Calu3 (cell line): ENCODE measurements at places on chromosomes 5 and 9.

- peak; percentile 14 for DNase-seq
These were observed 174.9 kb upstream of the MVB12B start for GRCh38 chr9:126151686-126152134.

- no peak for DNase-seq
These were observed 181.5 kb downstream of the OLFM1 start for GRCh38 chr9:135268981-135269380.

DNA sequence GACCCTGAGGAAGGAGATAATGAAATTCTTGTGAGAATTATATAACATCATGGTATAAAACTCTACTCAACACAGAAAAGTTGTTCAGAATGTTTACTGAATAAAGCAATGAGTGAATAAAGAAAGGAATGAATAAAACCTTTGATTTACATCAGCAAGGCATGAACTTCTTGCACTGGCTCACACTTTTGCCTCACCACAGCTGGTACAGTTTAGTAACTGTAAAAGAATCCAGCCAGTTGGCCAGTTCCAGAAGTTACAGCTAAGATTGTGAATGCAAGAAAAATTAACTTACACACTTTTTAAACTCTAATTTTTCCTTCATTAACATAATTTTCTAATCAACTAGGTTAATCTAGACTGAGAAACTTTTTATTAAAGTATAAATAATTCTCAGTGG is 490.9 kb downstream of the NFIB start:
- no peak for DNase-seq

- DNase-seq, result no peak
These were observed 13.9 kb upstream of the UBE2QL1 start for GRCh38 chr5:6434731-6435130.

DNA sequence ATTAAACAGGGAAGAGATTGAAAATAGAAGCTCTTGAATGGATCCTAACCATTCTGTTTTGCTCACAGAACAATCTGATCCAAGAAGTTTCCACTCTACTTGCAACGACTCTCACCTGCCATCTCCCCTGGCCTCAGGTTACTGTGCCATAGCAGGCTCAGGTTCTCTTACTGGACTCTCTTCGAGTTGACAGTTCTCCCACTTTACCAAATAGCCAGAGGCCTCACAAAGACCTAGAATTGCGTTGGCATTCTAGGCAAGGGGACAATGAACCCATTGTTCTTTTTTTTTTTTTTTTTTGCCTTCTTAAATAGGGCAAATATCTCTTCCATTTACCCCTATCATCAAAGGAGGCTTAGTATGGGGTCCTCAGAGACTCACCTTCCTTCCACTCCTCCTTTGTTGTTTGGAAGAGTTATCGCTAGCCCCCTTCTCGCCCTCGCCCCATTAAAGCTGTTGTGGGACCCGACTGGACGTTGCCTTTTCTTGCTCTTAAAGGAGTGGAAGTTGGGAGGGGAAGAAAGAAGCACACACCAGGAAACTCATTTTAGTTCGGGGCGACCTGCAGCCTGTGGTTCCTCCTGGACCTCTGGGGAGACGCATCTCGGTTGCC is 688 bp upstream of the PLPPR1 start:
- DNase-seq, result no peak

- no peak for DNase-seq
These were observed 173.9 kb downstream of the AOPEP start for GRCh38 chr9:94900222-94901018.

DNA sequence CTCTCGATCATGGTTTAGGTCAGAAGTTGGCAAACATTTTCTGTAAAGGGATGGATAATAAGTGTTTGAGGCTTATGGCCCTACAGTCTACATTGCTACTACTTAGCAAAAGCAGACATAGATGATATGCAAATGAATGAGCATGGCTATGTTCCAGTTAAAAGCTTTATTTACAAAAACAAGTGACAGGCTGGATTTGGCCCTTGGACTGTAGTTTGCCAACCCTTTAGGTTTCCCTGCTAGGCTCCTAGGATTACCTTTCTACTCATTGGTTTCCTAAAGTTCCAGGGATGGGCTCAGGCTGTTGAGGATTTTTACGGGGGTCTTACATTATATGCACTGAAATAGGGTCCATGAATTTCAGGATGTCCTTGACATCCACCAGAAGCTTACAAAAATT is 57.5 kb downstream of the GPR21 start:
- DNase-seq, result no peak

- no peak for DNase-seq
These were observed 3.2 kb downstream of the TOR4A start for GRCh38 chr9:137280474-137281344.

- peak; percentile 44 for DNase-seq
These were observed 120.6 kb downstream of the SEMA6A start for GRCh38 chr5:116453988-116454411.

DNA sequence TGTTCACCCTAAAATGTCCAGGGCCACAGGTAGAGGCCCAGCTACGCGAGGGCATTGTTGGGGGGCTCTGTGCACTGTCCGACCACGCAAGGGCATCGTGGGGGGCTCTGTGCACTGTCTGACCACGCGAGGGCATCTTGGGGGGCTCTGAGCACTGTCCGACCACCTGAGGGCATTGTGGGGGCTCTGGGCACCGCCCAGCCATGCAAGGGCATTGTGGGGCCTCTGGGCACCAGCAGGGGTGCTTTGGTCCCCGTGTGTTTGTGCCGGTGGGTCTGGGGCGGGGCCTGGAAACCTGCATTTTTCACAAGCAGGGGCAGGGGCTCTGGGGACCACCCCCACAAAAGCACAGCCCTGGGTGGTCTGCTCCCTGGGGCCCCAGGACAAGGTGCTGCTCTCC is 41.5 kb upstream of the RXRA start:
- no peak for DNase-seq

- DNase-seq, result no peak
These were observed 381 bp downstream of the NR2F1 start for GRCh38 chr5:93583439-93583767.

GRCh38 chr9:98236901-98237487 is 18.5 kb downstream of the TBC1D2 start:
- no peak for DNase-seq

DNA sequence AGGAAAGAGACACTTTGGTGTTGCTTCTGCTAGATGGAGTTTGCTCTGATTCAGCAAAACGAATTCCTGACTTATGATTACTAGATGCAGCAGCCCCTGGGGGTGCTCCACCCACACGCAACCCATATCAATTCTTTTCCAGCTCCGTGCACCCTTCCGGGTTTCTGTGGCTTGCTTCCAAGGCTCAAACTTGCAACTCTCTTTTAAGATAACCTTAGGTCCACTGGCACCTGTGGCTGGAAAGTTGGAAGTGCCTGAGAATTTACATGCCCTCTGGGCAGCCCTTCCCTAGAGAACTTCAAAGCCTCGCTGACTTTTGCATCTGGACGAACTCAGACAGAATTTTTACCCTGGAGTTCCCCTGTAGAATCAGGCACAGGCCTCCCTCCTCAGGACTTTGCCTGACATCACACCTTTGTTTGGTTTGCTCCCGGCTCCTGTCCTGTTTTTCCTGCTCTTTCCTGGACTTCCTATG is 224.9 kb downstream of the SNX18 start:
- DNase-seq, result peak; percentile 63

- DNase-seq, result no peak
These were observed 35.1 kb downstream of the FAM13B start for GRCh38 chr5:137997726-137998213.

- DNase-seq, result no peak
These were observed 28.8 kb downstream of the FAM163B start for GRCh38 chr9:133580419-133580738.

- DNase-seq, result peak; percentile 33
These were observed 42.2 kb downstream of the PTTG1 start for GRCh38 chr5:160463740-160464465.

GRCh38 chr9:13971415-13971814 is 342.5 kb downstream of the NFIB start:
- DNase-seq, result no peak

GRCh38 chr9:2966565-2967300 is 122.8 kb upstream of the PUM3 start:
- DNase-seq, result no peak

DNA sequence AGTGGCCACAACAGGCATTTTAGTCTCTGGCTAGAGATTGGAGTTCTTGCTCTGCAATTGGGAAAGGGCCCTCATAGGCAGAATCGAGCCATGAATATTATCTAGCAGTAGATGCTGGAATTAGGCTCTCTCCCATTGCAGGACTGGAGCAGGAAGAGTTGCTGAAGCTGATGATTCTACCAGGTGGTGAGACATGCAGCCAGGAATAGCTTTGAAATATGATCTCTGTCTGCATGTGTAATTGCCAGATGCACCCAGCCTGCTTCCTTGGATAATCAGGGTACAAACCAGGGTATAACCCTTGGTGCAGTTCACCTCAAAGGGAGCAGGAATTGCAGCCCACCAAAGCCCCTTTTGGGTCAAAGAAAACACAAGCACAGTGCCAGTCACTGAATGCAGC is 211.4 kb upstream of the FTMT start:
- DNase-seq, result no peak

DNA sequence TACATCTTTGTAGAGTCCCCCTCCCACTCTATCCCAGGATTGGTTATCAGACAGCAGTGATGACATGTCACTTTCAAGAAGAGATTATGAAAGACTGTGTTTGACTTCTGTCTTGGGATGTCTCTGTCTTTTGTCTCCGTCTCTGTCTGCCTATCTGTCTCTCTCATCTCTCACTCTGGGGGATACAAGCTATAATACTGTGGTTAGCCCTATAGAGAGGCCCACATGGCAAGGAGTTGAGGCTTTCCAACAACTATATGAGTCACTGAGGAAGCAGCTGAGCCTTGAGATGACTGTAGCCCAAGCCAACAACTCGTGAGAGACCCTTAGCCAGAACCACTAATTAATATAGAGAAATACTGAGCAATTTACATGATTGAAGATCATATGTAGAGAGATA is 284.8 kb downstream of the PDE4D start:
- no peak for DNase-seq

GRCh38 chr9:35682051-35682450 is 7.7 kb downstream of the TPM2 start:
- no peak for DNase-seq

- DNase-seq, result no peak
These were observed 629.8 kb downstream of the EFNA5 start for GRCh38 chr5:107040907-107041306.

DNA sequence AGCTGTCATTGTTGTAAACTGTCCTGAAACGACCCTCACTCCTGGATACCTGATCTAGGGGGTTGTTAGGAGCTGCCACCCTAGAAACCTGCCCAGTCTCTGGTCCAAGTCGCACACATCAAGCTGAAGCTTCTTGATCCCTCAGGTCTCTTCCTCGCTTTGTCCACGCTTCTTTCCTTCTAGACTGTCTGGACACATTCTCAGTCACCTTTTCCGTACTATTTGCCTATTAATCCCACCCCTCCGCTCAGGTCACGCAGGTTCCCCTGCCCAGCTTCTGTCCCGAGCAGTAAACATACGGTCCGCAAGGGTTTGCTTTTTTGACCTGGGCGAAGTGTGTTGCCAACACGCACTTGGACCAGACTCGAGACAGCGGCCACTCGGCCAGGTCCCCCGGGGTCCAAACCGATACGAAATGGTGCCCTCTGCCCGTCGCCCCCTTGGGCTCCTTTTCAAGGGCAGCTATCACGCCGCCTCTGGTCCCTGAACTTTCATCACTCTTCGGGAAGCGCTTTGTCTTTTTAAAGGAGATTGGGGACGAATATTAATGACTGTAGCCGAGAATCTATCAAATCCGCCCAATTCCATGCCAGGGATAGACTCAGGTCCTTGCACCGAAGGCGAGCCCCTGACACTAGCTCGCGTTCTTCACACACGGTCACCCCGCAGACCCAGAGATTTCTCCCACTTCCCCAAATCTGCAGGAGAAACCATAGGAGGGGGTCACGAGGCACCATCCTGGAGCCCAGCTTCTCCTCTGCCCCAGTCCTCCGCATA is 814 bp downstream of the PLCXD3 start:
- DNase-seq, result no peak

DNA sequence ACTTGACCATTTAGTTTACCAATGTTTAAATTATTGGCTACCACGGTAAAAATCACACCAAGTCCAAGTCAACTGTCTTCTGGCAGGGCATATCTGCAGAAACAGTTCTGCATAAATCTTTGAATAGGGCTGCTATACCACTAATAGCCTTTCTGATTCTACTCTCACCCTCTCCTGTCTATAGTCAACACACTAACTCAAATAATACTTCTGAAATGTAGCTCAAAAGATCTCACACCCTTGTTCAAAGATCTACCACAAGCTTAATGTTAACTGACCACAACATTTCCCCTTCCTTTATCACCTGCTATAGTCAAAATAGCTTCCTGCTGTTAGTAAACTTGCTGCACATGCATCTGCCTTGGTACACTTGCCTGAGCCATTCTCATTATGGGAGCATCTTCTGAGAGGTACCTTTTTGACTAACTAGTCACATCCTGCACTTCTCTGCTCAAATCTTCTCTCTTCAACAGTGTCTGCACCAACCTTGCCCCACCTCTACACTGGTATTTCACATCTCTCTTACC is 319.4 kb downstream of the CDH10 start:
- DNase-seq, result no peak

GRCh38 chr5:136382071-136382470 is 16.7 kb upstream of the TRPC7 start:
- no peak for DNase-seq

GRCh38 chr5:76210946-76211345 is 127.8 kb downstream of the SV2C start:
- no peak for DNase-seq

DNA sequence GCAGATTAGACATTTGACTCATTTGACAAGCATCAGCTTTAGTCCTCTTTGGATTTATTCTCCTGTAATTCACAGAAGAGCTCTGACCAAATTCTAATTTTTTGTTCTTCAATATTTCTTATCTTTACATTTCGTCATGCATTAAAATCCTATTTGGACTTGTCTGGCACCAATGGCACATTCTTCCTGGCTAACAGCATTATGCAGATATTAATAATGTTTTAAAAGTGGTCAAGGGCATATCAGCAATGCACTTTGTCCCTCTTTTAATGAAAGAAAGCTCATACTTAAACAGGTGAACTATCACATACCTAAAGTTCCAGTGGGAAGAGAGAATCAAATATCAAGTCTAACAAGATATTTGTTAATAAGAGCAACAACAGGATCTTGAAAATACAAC is 270.4 kb downstream of the ARL15 start:
- DNase-seq, result no peak

DNA sequence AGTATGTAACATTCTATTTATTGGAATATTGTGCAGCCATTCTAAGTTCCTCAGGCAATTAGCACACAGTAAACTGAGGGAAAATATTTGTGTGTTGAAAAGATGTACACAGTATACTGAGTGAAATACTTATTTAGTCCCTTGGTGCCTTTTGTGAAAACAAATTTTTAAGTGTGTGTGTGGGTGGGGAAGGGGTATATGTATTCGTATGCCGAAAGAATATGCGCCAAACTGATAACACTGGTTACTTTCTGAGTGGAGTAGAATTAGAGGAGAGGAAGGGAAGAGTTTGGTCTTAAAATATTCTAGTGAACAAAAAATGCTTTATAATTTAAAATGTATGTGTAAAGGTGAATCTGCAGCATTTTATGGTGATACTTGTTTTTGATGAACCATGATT is 3.1 kb downstream of the DCP2 start:
- no peak for DNase-seq

- peak; percentile 3 for DNase-seq
These were observed 69.5 kb upstream of the RAD23B start for GRCh38 chr9:107213561-107214028.

- no peak for DNase-seq
These were observed 376.6 kb downstream of the EFNA5 start for GRCh38 chr5:107294211-107294550.
